Upper lobe of right lung (tissue), 1 donor: ENCODE measurements at places on chromosomes 4 and X. TPM values are rescaled to one million over a fixed set of nuclear protein-coding genes. Genes with fewer than 3 reads are reported as not detected.

TMEM271 gene
- not detected for total RNA-seq

RPS6KA6 gene
- total RNA-seq = 2.4 TPM

CBR4 gene
- 13.6 TPM for total RNA-seq

RS1 gene
- 4.7 TPM for total RNA-seq

GPC4 gene
- total RNA-seq = 55.5 TPM

MTNR1A gene
- not detected for total RNA-seq

STOX2 gene
- 12.9 TPM for total RNA-seq

BTK gene
- total RNA-seq = 34.1 TPM

TLR6 gene
- total RNA-seq = 9.6 TPM

DNA sequence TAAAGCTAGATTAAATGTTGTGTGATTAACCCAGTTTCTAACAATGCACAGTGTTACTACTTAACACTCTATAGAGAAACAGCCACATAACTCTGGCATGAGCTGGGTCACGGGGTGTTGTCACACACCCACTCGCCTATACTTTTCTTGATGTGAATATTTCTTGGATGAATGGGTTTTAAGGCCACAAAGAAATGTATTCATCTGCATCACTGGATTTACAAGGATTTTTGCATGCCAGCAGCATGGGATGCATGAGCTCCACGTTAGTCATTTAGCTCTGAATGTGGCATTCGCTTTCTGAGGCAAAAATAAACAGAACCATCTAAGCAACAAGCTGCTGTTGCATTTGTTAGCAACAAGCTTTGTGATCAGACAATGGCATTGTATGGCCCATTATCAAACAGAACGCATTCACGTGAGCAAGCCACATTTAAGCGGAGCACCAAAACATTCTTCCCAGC, 89.7 kb downstream of the LRP2BP start:
- no peak for DNase-seq
- no peaks in the 10 kb centered on the region for H3K27me3 ChIP-seq
- peak overlapping the region; percentile 77 for H3K27ac ChIP-seq
- H3K4me1 ChIP-seq = peaks cover 11% of the 10 kb centered on the region
- no peak overlapping the region for H3K4me3 ChIP-seq

DNA sequence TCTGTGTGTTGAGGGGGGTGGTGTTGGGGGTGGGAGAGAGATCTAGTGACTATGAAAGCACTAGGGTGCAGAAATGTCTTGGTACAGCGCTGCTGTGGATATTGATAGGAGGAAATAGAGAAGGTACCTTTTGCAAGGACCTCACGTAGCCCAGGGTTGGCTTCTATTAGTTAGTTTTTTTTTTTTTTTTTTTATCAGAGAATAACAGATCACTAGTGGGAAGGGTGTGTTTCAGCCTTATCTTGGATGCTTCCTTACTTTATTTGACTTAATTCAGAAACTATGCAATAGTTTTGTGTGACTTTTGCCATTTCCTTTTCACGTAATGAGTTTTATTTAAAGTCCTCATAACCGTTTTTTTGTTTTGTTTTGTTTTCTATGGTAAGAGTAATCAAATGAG, 16.4 kb upstream of the PGRMC2 start:
- H3K27ac ChIP-seq = no peak overlapping the region
- H3K36me3 ChIP-seq = no peaks in the 10 kb centered on the region
- no peak overlapping the region for H3K4me3 ChIP-seq
- no peak for DNase-seq
- no peaks in the 10 kb centered on the region for H3K27me3 ChIP-seq
- H3K4me1 ChIP-seq = no peaks in the 10 kb centered on the region

- H3K27me3 ChIP-seq = no peaks in the 10 kb centered on the region
- no peak overlapping the region for H3K4me3 ChIP-seq
- H3K27ac ChIP-seq = no peak overlapping the region
Observed at GRCh38 chr4:53057679-53058078, 195.6 kb downstream of the RASL11B start.

DNA sequence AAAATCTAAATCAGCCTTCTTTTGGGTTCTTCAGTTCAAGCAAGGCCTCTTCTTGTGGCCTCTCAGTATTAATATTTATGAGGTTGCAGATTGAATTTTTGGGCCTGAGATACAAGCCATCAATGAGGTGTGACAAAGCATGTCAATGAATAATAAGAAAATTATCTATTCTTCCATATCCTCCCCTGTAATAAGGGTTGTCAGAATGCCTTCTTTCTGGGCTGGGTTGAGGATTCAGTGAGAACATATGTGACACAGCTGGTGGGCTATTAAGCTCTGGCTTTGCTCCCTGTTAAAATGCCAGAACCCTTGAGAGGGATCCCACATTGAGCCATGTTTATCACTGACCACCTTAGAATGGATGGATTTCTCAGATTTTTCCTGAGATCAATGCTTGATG, 187.2 kb downstream of the AR start:
- H3K4me3 ChIP-seq = no peak overlapping the region
- H3K27me3 ChIP-seq = no peaks in the 10 kb centered on the region
- no peak for DNase-seq
- no peaks in the 10 kb centered on the region for H3K4me1 ChIP-seq

DNA sequence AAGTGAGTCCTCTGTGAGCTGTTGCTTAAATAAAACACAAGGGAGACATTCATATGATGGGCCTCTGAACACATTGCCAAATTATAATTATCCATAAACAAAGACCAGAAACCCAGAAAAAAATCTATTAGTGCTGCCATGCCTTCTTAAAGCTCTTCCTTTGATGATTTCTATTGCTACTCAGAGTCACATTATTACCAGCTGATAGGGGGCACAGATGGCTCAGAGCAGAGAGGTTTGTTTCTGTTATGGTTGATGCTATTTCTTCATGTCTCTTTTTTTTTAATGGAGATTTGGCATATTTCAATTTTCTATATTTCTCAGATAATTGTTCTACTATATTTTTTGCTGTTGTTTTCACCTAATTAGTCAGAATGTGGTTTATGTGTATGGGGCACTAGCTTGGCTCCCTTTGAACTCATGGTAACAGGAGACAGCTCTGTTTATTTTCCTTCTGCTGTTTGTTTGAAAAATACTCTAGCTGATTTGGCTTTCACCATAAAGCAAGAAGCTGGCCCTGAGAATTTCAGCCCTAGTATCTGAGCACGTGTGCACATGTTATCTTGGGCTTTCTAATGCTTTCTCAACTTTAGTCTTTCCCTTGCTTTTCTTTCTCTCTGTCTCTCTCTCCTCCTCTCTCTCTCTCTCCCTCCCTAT, 568.8 kb downstream of the PPARGC1A start:
- H3K27ac ChIP-seq = no peak overlapping the region
- H3K36me3 ChIP-seq = no peaks in the 10 kb centered on the region
- H3K4me3 ChIP-seq = no peak overlapping the region
- H3K4me1 ChIP-seq = no peaks in the 10 kb centered on the region
- H3K27me3 ChIP-seq = no peaks in the 10 kb centered on the region
- no peak for DNase-seq

DNA sequence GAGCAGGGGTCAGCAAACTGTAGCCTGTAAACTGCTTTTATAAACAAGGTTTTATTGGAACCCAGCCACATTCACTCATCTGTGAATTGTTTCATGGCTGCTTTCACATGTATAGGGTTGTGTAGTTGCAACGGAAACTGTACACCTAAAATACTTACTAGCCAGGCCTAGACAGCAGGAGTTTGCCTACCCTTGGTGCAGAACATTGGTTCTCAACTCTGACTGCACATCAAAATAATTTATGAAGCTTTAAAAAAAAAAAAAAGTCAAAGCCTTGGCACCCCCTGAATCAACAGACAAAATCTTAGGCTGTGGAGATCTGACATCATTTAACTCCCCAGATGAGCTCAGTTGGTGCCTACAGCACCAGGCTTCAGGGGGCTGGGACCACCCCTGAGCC, 27.8 kb downstream of the ADGRA3 start:
- H3K4me1 ChIP-seq = peaks cover 9% of the 10 kb centered on the region
- no peak overlapping the region for H3K4me3 ChIP-seq
- H3K36me3 ChIP-seq = no peaks in the 10 kb centered on the region
- no peak overlapping the region for H3K27ac ChIP-seq
- H3K27me3 ChIP-seq = no peaks in the 10 kb centered on the region
- DNase-seq = no peak

DNA sequence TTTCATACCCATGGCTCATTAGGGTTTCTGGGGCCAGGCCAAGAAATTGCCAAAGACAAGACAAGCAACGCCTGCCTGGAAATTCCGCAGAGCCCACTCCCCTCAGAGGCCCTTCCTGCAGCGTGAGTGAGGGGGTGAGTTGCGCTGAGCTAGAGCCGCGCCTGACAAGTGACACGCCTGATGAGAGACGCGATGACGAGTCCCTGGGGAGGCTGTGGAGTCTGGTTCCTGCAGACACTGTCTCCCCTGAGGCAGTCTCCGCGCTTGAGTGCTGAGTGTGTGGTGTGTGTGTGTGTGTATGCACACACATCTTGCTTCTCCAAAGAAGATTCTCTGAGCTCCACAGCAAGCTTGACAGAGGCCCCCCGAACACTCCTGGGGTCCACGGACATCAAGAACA, 269.8 kb downstream of the BCOR start:
- no peak overlapping the region for H3K4me3 ChIP-seq
- H3K27me3 ChIP-seq = no peaks in the 10 kb centered on the region
- no peak overlapping the region for H3K27ac ChIP-seq
- H3K4me1 ChIP-seq = no peaks in the 10 kb centered on the region

DNA sequence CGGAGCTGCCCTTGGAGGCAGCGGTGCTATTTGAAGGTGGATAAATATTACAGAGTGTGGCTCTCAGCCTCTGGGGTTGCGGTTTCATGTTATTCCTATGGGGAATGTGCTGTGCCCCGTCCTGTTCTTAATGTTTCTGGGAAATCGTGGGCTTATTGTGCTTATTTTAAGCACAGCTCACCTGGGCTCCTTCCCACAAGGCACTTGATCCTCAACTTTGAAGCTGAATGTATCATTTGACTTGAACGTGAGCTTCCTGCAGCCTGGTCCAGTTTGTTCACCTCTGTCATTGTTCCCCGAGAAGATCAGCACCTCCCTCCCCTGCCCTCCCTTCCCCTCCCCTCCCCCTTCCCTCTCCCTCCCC, 3.9 kb downstream of the SORCS2 start:
- no peaks in the 10 kb centered on the region for H3K36me3 ChIP-seq
- H3K4me1 ChIP-seq = peaks cover 4% of the 10 kb centered on the region
- no peak overlapping the region for H3K4me3 ChIP-seq
- no peak overlapping the region for H3K27ac ChIP-seq
- peak; percentile 40 for DNase-seq

DNA sequence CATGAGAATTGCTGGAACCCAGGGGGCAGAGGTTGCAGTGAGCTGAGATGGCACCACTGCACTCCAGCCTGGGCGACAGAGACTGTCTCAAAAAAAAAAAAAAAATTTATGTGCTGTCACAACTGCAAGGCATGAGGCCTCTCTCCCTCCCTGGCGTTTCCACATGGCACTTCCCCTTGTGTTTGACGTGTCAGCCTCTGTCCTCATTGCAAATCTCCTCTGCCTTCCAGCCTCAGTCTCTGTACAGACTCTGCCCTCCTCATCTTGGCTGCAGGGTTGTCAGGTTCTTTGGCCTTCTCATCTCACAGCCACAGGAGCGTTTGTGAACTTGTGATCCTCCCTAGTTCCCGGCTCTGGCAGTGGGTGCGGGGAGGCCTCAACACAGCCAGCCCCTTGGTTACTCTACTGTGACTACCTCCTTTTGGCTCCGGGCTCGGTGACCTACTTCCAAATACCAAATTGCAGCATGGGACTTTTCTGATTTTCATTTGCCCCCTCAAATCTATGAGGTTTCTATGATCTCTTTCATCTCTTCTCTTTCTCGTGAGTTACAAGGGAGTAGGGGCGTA, 250.0 kb downstream of the CBR4 start:
- no peaks in the 10 kb centered on the region for H3K27me3 ChIP-seq
- H3K36me3 ChIP-seq = no peaks in the 10 kb centered on the region
- peak; percentile 65 for DNase-seq
- no peak overlapping the region for H3K27ac ChIP-seq
- H3K4me3 ChIP-seq = no peak overlapping the region

DNA sequence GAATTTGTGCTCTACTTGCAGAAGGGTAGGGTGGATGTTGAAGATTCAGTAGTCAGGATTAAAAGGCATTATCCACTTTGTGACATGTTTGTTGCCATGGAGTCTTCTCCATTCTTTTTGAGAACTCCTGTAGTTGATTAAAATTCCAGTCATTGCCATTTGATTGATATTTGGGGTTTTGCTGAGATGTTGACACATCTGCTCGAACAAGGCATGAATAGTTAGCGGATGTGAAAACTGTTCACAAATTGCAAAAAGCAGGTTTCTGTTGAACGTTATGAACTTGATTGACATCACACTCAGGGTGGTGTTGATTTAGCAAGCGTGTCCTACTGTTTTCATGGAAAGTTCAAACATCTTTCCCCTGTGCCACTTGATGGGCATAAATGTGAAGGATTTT, 16.9 kb downstream of the LIMCH1 start:
- no peak overlapping the region for H3K27ac ChIP-seq
- no peaks in the 10 kb centered on the region for H3K27me3 ChIP-seq
- peaks cover 11% of the 10 kb centered on the region for H3K4me1 ChIP-seq
- no peaks in the 10 kb centered on the region for H3K36me3 ChIP-seq

- H3K27ac ChIP-seq = no peak overlapping the region
- no peak overlapping the region for H3K4me3 ChIP-seq
- DNase-seq = no peak
- H3K4me1 ChIP-seq = no peaks in the 10 kb centered on the region
- H3K27me3 ChIP-seq = no peaks in the 10 kb centered on the region
Observed at GRCh38 chrX:74779175-74779574, 146.1 kb downstream of the NEXMIF start.
